NCI-H2107 (cell line): ENCODE measurements at places on chromosomes 2 and 18.

- no peak for DNase-seq
Observed at GRCh38 chr2:239429473-239430350, 28.9 kb upstream of the HDAC4 start.

DNA sequence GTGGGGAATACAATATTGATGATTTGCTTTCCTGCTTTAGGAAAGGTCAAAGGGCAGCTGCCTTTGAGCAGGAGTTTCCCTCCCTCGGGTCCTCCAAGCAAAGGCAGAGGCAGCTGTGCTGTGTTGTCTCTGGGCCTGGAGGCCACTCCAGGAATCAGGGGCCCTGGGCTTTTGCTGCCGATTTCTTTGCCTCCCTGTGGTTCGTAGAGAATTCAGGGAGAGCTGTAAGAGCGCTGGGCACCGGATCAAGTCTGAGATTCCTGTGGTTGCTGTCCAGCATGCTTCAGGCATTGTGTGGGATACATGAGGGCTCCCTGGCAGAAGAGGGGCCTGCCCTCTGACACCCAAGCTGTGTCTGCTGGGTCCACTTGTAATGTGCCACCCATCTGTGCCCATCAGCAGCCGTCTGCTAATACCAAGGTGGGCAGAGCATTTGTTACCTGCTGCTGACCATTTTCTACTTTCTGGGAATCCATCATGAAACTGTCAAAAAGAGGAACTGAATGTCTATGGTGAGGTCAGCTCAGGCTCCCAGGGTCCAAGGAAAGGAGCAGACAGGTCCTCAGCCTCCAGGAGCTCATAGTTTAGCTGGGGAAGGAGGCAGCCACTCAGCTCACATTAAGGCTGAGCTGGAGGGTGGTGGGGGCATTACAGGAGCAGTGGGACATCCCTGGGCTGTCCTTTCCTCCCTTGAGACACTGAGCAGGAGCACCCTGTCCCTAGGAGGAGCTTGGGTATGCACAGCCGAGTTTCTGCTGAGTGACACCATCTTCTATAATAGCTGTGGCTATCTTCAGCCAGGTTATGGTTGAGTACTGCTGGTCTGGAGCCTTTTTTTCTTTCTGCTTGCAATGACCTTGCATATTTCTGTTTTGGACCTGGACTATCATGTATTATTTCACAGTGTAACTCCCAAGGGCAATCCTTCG lies 68.5 kb downstream of the CTIF start:
- DNase-seq = no peak

GRCh38 chr2:68774569-68775271 lies 40.1 kb downstream of the ARHGAP25 start:
- no peak for DNase-seq

GRCh38 chr18:13831864-13832508 lies 8.0 kb downstream of the MC5R start:
- DNase-seq = no peak

DNA sequence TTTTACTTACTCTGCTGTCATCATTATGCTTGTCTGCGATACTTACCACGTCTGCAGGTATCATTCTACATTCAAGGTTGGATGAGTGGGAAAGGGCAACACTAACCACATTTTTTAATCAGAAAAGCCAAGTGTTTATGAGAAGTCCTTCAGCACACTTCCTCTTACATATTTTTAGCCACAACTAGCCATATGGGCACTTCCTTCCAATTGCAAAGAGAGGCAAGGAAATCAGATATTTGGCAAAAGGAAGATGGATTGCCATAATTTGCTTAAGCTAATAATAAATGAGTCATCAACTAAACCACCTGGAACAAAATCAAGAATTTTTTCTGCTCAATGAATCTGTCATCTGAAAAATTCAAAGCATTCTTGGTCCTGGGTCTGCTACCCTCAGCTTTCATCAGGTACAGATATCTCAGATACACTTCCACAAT lies 16.7 kb upstream of the MRO start:
- DNase-seq = peak; percentile 37

- no peak for DNase-seq
Observed at GRCh38 chr2:191516260-191516659, 161.7 kb upstream of the NABP1 start.

DNA sequence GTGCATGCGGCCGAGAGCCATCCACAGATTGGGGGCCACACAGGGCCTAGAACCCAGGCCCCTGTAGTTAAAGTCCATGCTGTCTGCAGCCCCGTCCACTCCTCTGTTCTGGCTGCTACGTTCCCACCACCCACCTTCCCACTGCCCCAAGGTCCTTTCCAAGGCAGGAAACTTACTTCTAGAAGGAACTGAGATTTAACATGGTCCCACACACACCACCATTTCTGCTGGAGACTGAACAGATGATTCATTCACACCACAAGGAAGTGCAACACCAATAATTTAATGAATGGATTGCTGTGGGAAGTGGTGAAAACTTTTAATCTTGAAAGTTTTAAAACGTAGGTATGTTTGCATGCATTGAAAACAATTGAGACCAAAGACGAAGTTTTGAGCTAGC lies 95.2 kb downstream of the LBH start:
- DNase-seq = no peak

DNA sequence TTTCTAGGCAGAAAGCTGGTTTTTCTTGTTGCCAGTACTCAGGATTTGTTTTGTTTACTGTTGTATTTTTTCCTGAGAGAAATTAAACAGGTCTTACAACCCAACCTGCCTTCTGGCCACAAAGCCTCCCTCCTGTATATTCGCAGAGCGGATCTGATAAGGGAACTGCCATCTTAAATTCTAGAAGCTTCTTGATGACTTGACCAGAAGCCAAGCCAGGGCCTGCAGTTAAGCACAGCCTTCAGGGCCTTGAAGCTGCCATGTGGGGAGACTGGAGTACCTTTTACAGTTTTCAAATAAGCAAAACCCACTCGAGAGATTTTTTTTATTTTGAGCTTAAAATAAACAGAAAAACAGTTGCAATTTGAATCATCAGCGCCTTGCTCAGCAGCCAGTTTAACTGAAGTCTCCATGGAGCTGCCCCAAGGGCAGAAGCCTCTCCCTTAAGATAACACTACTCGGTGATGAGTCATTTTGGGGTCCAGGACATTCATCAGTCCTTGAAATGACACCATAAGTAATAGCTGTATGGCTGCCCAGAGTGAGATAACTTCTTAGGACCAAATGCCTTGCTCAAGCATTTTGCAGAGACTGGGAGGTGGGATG lies 51.5 kb upstream of the PHLPP1 start:
- no peak for DNase-seq

DNA sequence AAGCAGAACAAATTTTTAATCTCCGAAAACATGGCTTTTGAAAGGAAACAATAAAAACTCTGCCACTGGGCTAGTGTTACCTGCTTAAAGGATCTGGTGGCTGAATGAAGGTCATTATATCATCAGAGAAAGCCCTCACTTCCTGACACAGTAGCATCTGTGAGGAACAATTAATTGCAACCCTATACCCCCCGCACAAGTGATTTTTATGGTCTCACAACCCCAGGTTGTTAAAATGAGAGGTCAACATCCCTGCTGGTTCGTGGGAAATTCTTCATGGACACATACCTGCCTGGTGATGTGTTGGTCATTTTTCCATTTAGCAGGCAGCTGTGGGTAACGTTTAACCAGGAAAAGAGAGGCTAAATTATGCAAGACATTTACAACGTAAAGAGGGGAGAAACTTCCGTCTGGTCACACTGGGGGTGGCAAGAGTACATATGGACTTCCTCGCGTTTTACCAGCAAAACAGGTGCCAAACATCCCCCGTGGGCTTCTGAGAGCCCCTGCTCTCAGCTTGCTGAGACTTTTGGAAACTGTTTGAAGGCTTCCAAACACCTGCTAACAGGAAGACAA lies 29.2 kb downstream of the NIFK start:
- no peak for DNase-seq

GRCh38 chr2:95392730-95393455 lies 9.6 kb upstream of the FAHD2A start:
- no peak for DNase-seq

GRCh38 chr2:107597507-107597906 lies 229.2 kb upstream of the RGPD4 start:
- no peak for DNase-seq

DNA sequence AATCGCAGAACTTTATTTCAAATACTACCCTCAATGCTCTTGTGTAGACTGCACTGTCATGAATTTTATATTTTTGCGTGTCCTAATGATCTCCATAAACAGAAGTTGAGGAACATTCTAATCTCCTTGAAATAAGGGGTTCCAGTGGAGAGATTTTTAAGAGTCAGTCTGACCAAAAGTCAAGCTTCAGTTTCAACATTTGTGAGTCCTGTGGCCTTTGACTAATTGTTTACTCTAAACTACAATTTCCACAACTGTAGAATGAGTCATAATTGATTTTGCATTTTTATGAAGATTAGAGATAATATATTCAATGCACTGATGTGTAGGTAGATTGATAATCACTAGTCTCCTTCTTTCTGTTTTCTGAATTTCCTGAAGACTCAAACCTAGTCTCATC lies 720.3 kb upstream of the ID2 start:
- DNase-seq = no peak

- DNase-seq = no peak
Observed at GRCh38 chr18:55419132-55419946, 168.7 kb downstream of the TCF4 start.

GRCh38 chr18:24112874-24113615 lies 25.8 kb upstream of the CABYR start:
- no peak for DNase-seq

DNA sequence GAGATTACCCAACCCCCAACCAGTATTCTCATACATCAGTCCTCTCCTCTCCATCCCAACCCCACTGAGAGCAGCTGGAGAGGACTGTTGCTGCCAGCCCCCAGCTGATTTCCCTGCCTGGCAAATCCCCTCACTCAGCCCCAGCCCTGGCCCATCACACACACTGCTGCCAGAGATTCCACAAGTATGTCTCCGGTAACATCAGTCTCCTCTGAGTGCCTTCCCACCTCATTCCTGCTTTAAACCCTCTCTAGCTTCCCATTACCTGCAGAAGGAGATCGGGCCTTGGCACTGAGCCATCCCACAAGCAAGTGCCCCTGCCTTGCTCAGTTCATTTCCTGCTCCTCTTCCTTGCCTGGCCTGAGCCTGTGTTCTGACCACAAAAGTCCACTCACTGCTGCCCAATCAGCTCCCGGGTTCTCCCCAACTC lies 50.6 kb upstream of the ZFP36L2 start:
- no peak for DNase-seq

DNA sequence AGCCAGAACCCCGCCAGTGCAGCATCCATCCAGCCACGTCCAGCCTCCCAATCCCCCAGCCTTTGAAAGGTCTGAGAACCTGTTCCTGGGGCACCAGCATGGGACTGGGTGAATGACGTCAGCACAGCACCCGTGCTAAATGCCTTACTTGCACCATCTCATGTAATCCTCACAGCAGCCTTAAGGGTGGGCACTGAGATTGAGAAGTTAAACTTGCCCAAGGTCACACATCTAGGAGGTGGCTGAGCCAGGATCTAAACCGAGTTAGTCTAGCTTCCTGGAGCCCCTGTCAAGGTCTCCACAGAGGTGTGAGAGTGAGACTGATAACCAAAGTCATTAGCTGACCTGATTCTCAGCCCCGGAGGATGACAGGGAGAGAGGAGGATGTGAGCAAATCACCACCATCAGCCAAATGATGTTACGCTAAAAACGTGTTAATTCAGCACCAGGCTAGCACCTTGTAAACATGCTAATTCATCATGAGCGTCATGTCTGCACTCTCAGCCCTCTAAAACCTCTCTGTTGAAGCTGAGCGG lies 4.6 kb downstream of the CD8A start:
- DNase-seq = no peak

GRCh38 chr2:107340955-107341354 lies 455.0 kb upstream of the ST6GAL2 start:
- no peak for DNase-seq

GRCh38 chr2:27379836-27380625 lies 503 bp downstream of the ZNF513 start:
- DNase-seq = no peak

DNA sequence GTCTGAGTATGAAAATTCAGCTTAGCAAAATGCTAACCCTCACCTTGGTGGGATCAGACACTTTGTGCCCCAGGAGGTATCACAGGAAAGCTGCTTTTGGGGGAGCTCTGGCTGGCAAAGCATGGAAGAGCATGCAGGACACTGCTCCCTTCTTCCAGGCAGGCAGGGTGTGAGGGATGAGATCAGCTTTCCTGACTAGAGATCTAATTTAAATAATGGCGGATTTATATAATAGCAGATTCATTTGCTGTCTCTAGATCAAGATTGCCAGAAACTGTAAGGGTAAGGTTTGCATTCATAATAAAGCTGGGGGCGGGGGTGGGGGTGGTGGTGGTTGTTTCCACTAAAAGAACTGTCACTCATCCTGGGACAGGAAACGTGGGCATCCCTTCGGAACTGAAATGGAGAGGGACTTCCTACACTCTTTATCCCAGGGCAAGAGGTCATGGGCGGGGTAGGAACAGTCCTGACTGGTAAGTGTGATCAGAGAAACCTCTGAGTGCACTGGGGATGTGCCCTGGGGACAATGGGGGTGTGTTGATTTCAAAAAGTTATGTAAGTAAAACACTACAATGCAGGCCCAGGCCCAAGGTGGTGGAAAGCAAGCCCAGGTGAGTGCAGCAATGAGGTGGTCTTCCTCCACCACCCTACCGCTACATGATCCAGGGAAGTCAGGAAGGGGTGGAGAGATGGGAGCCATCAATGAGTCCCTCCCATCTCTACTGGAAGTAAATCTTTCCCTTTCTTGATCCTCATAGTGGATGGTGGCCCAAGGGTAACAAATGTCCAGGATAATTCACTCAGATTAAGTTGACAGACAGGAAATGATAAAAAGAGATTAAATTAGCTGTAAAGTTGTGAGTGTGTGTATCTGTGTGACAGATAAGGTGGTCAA lies 171.4 kb upstream of the SERPINE2 start:
- DNase-seq = no peak

DNA sequence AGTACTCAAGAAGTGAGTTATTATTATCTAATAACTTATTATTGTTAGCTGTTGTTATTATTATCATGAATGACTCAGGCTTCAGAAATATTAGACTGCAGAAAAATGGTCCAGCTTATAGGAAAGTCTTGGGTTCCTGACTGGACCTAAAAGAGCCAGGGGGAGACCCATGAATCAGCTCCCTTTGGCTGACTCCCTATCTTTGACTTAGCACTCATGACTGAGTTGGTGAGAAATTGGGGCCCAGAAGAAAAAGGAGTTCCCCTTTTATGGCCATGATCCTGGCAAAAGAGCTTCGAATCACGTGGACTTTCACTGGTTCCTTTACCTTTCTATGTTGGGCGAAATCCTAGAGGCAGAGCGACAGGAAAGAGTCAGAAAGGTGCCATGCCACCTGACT lies 145.8 kb downstream of the MYO3B start:
- DNase-seq = no peak
